Thoracic aorta (tissue), 2 donors: ENCODE measurements at places on chromosomes 1 and 21. TPM values are rescaled to one million over a fixed set of nuclear protein-coding genes. Genes with fewer than 3 reads are reported as not detected.

DNA sequence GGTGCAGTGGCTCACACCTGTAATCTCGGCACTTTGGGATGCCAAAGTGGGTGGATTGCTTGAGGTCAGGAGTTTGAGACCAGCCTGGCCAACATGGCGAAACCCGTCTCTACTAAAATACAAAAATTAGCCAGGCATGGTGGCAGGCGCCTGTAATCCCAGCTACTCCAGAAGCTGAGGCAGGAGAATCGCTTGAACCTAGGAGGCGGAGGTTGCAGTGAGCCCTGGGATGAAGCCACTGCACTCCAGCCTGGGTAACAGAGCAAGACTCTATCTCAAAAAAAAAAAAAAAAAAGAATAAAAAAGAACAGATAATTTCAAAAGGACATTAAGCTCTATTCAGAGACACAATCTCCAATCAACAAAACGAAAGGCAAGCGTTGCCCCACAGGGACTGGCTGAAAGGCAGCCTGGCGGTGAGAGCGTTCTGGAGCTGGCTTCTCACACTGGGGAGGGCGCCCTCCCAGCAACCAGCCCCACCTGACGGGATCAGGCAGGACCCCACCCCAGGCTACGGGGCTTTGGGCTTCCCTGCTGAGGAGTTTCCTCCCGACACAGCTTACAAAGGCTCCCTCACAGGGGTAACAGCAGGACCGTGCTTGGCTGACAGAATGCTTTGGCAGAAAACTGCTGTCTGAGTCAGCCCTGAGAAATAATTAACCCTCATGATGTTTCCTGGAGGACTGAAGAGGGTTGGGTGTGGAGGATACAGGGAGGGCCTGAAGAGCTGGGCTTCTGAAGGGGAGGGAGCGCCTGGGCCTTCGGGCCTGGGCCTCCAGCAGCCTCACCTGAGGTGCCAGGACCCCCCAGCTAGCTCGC lies 31.1 kb upstream of the SRP9 start:
- peak; percentile 39 for DNase-seq

DNA sequence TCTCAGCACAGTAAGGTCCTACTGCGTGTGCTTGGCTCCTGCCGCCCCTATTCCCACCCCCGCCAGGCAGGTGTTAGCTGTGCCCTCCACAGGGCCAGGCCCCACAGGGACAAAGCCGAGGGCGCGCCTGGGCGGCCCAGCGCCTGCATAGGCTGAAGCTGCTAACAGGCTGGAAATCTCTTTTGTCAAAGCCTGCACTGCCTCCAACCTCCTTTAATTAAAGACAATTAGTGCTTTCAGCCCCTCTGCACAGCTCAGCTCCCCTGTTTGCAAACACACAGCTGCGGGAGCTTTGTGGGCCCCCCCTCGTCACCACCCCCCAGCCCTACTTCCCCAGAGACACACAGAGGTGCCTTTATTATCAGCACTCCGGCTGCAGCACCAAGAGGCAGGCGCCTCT lies 95.9 kb downstream of the EPHB2 start:
- DNase-seq: no peak

SH3BGRL3 gene
- 137 TPM for total RNA-seq

DNA sequence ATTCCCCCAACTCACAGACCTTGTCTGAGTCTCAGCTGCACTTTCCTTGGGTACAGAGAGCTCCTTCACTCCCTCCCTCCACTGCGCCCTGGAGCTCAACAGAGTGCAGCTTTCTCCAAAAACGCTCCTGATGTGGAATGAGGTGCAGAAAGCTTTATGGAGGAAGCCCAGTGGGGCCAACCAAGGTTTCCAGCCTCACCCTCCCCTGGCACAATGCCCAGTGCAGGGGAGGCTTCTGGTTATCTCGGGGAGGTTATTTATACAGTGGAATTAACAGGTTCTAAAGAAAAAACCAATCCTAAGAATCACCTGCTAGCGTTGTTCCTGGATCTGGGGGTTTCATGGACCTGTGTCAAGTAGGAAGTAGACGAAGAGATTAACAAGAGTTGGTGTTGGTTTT lies at the start of gene ITLN1:
Gene ITLN1 (minus strand): TSS at position 139 of the 400 bp plus-strand sequence. CDS start 303 bp downstream, outside the sequence.
- no peak for DNase-seq

ISG20L2 gene
- 15.0 TPM for total RNA-seq

- DNase-seq: no peak
These were observed 403.2 kb upstream of the B3GALT2 start for GRCh38 chr1:193589597-193590040.

ARHGEF10L gene
- 301 TPM for total RNA-seq

PTGS2 gene
- total RNA-seq: 12.7 TPM

DNA sequence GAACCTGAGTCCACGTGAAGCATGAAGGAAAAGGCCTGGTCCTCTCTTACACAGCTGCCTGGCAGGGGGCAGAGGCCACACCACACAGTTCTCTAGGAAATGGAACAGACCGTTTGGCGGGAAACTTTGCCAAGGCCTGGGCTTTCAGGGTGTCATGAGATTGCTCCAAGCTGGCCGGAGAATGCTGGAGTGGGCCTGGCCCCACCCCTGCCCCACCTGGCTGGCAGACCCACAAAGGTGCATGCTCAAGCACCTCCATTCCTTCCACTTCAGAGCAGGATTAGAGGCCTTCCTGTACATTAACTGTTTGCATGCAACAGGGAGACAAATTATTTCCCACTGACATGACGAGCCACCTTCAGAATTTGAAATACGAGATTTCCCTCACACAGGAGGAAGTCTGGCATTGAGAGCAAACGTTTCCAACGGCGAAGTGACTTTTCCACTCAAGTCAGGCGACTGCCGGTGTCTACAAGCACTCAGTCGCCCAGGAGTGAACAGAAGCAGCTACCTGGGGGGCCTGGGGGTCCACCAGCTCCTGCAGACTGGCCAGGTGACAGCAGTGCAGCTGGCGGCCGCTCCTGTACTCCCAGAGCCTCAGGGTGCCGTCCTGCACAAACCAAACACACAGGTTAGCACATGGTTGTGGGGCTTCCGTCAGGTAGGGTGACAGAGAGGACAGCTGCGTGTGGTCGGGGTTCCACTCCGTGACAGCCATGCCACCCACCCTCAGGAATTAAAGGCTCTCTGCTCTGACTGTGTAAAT lies 24.0 kb downstream of the WDR4 start:
- DNase-seq: no peak

NR5A2 gene
- total RNA-seq: 2.7 TPM

CA14 gene
- total RNA-seq: not detected

DNA sequence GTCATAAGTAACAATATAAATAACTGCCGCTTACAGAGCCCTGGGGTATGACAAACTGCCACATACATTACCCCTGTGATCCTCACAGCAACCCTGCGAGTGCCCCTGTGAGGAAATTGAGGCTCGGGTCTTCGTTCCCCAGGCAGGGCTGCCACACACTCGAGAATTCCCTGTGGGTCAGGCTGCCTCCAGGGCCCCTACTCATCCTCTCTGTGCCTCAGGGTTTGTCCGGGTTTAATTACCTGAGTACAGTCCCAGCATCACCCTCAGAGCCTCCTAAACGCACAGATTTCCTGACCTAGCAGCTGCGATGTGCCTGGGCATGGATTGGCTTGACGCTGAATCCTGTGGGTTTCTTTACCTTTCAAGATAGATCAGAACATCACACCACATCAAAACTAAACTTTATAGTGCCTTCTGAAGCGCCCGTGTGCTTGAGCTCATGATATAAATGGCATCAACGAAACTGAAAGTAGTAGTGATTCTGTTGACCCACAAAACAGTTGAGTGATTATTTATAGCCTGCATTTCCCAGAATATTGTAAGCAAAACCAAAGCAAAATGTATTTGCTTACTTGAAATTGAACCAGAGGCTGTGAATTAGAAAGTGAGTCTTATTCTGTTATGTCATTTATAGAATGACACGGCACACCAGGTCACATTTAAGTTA lies 14.0 kb downstream of the SLC37A1 start:
- no peak for DNase-seq

GRCh38 chr1:5509664-5510452 lies 482.4 kb downstream of the NPHP4 start:
- DNase-seq: no peak

GRCh38 chr1:24032981-24033380 lies 52.9 kb upstream of the SRSF10 start:
- no peak for DNase-seq

DNA sequence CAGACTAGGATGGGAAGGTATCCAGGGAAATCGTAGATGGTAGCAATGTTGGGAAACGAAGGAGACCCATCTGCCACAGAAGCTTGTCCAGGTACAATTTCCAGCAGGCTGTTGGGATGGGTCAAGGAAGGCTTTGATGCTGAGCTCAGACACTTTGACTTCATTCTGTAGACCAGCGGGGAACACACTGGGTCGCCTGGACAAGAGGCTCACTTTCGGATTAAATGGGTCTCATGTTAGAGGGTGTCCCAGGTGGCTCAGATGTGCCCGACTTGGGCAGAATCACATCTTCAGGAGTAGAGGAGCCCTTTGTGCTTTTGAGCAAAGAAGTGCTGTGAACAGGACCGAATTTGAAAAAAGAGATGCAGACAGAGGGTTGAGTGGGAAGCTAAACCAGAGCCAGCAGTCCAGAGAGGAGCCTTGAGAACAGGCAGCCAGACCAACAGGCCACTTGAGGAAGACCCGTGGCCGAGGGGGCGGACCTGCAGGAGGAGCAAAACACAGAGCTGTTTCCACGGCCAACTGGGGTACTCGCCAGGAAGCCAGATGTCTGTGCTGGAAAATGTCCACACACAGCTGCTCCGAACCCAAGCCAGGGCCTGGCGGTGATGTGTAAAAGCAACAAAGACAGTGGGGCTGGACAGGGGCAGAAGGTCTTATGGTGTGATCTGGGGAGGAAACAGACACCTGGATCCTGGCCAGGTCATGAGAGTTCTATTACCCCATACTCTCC lies 146.9 kb downstream of the AJAP1 start:
- DNase-seq: no peak

TSPEAR gene
- not detected for total RNA-seq

DNA sequence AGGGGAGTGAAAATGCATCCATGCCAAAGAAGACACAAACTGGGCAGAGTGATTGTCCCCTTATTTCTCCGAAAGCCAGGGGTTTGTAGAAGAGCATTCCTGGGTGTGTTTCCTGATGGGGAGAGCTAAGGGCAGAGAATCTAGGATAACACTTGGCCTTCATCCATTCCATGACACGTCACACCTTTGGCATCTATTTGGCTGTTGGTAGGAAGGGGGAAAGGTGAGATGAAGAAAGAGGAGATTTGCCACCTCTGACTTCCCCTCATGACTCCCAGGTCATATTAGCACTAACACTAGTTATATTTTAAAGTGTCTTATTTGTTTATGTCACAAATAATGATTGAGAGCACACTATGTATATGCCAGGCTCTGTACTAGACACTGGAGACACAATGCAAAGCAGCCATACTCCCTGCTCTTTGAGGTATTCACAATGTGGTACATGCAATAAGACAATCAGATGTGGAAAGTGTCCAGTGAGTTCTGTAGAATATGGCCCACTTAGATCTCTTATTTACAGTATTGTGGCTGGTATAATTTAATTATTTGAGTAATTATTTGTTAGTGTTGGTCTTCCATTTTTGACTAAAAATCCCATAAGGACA lies 54.5 kb upstream of the GADD45A start:
- DNase-seq: no peak

DNA sequence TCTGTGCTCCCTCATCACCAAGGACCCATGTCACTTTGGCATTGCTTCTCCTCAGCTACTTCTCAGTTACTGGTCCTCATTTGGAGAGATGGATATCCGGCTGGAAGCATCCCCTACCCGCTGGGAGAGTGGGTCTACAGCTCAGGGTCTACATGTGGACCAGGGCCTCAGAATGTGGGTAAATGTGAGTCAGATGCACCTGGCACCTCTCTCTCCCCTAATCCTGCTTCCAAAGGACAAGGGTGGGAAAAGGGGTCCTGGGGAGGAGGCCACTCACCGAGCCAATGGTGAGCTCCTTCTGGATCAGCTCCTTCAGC lies 908 bp downstream of the S100A6 start:
- DNase-seq: no peak

FNDC5 gene
- total RNA-seq: 6.2 TPM

- no peak for DNase-seq
These were observed 507.2 kb downstream of the LTN1 start for GRCh38 chr21:28485301-28486022.

- DNase-seq: peak; percentile 63
These were observed 103.8 kb downstream of the EPHB2 start for GRCh38 chr1:22814176-22815042.

GRCh38 chr1:160961419-160961818 lies 6.8 kb upstream of the ITLN2 start:
- DNase-seq: no peak

GRCh38 chr1:173093691-173094445 lies 43.1 kb upstream of the TNFSF18 start:
- no peak for DNase-seq

- no peak for DNase-seq
These were observed 47.8 kb upstream of the SRSF10 start for GRCh38 chr1:24027838-24028468.

- DNase-seq: no peak
These were observed 179.5 kb upstream of the ARHGEF16 start for GRCh38 chr1:3274972-3275371.

AKR7A3 gene
- total RNA-seq: 3.9 TPM

MSH4 gene
- total RNA-seq: 0.27 TPM

SMCP gene
- not detected for total RNA-seq
